Activated CD8-positive, alpha-beta T cell treated with anti-CD3 and anti-CD28 coated beads, Interleukin-2, amount 10 ng/mL, durations not matched to agents 7 days and 5 days (primary cell): ENCODE measurements at places on chromosomes 16 and 17. TPM values are rescaled to one million over a fixed set of nuclear protein-coding genes. Genes with fewer than 3 reads are reported as not detected.

The NPIPB6 gene
- 1.8 TPM for total RNA-seq

The SKAP1 gene
- 94.1 TPM for total RNA-seq

The C16orf92 gene
- not detected for total RNA-seq

The KRTAP9-4 gene
- not detected for total RNA-seq

The B4GALNT2 gene
- total RNA-seq, result not detected

The CSH1 gene
- total RNA-seq, result not detected

The MYOCD gene
- total RNA-seq, result not detected

DNA sequence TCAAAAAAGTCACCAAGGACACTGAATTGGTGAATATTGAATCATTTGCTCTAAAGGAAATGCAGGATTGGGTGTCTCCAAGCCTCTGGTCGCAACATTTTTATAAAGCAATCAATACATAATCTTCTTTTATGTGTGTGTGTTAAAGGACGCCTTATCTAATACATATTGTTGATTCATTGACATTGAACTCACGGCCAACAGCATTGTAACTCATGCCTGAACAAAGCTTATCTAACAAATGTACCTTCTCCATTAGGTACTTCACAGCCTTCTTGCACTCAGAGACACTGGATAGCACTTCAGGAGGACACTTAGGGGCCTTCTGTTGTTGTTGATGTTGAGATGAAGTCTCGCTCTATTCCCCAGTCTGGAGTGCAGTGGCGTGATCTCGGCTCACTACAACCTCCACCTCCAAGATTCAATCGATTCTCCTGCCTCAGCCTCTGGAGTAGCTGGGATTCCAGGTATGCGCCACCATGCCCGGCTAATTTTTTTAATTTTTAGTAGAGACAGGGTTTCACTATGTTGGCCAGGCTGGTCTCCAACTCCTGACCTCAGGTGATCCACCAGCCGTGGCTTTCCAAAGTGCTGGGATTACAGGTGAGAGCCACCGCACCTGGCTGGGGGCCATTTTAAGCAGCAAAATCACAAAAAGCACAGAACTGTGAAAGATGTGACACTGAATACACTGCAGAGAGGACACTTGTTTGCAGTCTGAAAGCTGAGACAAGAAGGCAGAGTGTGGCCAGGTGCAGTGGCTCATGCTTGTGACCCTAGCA, 13.2 kb upstream of the PDXDC1 start:
- no peak for DNase-seq

DNA sequence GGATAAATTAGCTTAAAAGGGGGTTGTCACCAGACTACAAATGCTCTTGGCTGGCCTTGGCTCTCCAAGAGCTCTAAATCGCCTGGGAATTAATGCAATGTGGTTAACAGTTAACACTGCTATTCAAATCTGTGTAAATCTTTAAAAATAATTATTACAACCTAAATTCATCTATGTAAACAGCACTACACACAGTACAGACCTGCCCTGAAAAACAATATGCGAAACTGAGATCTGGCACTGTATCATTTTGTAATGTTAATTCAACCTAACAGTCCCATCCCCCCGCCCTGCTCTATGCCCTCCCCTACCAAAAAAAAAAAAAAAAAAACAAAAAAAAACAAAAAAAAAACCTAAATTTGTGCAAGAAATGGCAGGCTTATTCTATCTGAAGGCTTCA, 40.9 kb downstream of the DCUN1D3 start:
- DNase-seq, result no peak

DNA sequence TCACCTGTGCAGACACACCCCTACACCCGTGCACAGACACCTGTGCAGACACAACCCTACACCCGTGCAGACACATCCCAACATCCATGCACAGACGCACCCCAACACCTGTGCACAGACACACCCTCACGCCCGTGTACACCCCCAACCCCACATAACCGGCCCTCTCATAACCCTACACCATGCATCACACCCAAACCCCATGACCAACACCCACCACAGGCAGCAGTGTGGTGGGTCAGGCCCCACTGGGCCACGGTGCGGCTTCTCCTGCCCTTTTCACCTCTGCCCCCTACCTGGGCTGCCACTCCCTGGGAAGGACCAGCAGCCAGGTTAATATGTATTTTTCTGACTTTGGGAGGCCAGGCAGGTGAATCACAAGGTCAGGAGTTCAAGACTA, 4.2 kb upstream of the SLC16A3 start:
- no peak for DNase-seq

GRCh38 chr17:8628172-8628571, 2.4 kb downstream of the MYH10 start:
- DNase-seq, result no peak

DNA sequence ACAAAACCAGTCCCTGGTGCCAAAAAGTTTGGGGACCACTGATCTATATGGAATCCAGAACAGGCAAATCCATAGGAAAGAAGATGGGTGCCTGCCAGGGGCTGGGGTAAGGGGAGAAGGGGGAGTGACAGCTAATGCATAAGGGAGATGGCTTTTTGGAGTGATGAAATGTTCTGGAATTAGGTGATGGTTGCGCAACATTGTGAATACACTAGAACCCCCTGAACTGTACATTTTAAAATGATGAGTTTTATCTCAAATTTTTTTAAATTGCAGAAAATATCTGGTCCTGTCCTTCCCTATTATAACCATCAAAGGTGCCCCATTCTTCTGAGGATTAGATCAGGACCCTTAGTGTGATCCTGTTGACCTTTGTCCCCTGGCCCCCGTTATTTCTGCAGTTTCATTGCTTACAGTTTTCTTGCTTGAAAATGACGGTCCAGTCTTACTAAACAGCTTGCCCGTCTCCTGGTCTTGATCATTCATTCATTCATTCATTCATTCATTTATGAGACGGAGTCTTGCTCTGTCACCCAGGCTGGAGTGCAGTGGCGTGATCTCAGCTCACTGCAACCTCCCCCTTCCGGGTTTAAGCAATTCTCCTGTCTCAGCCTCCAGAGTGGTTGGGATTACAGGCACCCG, 4.6 kb downstream of the BCO1 start:
- DNase-seq, result no peak

DNA sequence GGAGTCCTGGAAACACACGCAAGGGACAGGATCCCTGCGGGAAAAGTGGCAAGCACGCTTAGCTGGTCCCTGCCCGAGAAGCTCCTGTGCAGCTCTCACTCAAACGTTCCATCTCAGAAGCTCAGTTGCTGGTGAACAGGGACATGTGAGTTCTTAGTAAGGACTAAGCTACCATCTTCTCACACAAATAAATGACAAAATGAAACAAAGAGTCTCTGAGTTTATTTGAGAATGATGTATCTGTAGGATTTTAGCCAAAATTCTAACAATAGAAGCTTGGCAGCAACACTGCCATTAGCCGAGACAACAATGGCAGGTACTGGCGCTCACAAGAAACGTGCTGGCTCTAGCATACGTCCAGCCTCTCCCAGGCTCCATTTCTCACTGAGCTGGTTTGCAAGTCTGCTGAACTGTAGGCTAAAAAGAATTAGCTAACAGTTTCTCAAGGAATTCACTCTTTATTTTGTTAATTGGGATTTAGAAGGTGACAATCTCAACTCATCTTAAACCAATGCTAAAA, 90.2 kb downstream of the VPS53 start:
- no peak for DNase-seq

GRCh38 chr16:54942353-54942943, 11.8 kb downstream of the IRX5 start:
- no peak for DNase-seq

GRCh38 chr16:2827831-2828520, 2.1 kb upstream of the ZG16B start:
- DNase-seq, result no peak

DNA sequence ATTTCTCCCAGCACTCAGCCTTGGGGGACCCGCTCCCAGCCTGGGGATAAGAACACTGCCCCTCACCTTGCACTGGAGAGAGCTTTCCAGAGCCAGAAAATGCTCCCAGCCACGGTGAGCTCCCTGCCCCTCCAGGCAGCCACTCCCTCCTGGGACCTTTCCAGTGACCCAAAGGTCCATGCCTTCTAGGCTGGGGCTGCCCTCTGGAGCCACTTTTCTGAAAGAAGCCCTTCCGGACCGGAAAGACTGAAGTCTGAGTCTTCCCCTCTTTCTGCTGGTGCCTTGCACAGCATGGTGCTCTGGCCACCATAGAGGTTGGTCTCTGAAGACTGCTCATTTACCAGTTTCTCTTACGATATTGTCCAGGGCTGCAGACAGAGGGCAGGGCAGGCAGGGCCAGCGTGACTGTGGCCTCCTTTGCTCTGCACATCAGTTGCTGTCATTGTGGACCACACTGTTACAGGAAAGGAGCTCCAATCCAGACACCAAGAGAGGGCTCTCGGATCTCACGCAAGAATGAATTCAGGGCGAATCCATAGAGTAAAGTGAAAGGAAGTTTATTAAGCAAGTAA, 7.1 kb upstream of the ABCC12 start:
- no peak for DNase-seq

DNA sequence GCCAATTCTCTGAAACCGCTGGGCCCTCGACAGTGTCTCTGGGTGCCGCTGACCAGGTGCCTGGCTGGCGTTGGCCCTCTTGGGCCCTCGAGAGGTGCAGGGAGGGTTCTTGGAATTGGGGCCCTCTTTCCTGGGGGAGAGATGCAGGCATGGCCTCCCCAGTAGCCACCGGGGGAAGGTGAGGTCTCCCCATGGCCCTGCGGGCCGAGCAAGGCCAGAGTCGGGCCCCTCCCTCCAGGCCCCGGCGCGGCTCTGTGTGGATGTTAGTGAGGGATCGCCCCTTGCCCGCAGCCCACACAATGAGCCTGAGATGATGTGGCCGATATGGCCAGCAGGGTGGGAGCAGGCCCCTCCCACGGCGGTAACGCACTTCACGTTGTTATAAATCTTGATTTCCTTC, 23.1 kb upstream of the C1QTNF8 start:
- no peak for DNase-seq

GRCh38 chr16:25023556-25023955, 8.4 kb upstream of the ARHGAP17 start:
- no peak for DNase-seq
